ENCODE measurements at places on chromosomes 3 and 15.

GRCh38 chr3:89114841-89115223, 7.4 kb downstream of the EPHA3 start:
- DNase-seq = no peak

GRCh38 chr3:42731476-42732195, 29.0 kb upstream of the HHATL start:
- no peak for DNase-seq

DNA sequence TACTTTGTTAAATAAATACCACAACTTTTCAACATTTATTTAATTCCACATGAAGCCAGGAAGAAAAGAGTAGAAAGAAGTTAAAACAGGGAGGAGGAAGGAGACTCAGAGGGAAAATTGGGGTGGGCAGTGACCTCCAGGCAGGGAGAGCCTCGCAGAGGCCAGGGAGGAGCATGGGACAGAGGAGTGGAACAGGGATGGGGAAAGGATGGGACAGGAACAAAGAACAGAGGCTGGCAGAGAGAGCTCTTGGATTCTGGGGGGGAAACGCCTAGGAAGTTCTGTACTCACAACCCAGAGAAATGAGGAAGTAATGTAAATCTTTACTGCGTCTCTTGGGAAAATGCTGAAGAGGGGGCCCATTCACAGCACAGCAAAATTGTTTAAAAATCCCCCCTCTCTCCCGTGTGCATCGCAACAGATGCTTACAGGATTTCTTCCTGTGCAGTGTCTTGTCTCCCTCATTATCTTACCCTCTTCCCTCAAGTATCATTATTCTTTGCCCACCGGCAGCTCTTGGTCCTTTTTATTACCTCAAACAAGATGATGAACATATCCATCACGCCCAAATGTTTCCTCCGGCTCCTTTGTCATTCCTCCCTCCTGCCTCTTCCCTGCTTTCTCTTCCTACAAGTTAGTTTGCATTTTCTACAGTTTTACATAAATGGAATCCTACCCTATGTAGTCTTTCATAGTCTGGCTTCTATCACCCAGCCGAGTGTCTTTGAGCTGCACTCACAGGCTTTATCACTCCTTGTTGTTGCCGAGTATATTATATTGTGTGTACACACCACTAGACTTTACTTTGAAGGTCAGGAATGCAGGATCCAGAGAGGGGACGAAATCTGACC, 65.5 kb downstream of the ARHGAP31 start:
- no peak for DNase-seq

DNA sequence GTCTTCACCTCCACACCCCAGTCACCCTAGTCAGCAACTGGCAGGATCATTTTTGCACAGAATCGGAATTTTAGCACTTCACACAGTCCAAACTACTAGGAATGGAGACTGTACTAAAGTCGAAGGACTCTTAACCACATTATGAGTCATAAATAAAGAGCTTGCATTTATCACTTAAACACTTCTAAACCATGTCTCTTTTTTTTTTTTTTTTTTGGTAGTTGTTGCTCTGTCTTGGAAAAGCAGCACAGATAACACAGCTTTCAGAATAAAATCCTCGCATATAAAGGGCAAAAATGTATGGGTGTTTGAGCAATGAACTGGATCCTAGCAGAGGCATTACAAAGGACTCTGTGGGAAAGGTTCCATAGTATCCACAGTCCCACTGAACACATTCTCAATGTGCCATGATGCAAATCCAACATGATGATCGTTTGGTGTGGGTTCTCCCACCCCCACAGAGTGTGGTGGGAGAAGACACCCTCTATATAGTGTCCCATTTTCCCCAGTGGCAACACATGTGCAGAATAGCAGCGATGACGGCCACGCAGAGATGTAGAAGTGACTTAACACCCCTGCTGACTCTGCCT, 47.1 kb downstream of the FOXP1 start:
- DNase-seq = no peak

- no peak for DNase-seq
These were observed 422.6 kb downstream of the MECOM start for GRCh38 chr3:169240786-169241486.

DNA sequence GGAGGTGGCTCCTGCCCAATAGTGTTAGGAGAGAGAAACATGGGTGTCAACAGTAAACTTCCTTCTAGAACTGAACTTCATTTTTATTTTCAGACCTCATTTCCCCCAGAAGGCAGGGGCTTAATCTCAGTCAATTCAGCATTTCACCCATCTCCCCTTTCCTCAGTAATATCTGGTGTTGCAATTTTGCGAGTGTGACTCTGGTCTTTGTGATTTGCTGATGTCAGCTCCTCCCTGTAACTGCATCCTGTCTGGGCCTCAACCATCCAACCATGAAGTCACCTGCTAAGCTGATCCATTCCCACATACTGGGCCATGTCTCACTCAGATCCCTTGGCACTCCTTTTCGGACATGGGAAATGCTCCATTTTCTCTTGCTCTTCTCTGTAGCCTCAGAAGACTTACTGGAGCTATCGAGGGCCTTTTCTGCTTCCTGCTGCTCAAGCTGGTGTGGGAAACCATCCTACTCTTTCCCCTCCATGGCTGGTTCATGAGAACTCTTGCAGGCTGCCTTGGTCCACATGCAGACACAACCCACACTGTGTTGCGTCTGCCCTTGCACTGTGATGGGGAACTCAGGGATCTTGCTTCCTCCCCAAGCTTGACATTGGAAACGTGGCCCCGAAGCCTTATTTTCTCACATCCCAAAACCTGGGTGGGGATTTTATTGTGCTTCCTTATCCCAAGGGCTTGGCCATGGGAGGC, 24.6 kb downstream of the CCR4 start:
- no peak for DNase-seq

- DNase-seq = peak; percentile 45
These were observed 587 bp upstream of the TNK2 start for GRCh38 chr3:195908694-195909581.

DNA sequence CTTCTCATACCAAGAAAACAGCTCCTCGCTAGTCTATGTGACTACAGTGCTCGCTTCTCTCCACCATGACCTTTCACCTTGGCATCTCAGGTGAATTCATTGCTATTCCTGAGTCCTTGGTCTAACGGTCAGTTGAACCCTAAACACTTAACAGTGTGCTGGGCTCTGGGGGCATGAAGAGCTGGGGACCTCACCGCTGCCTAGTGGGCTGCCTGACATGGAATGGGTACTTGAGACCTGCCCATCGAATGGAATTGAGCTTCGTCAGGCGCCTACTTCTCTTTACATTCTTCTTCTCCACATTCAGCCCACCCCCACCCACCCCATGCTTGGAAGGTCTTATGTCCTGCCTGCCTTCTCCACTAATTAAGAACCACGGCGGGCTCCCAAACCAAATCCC, 22.1 kb downstream of the BOC start:
- no peak for DNase-seq

DNA sequence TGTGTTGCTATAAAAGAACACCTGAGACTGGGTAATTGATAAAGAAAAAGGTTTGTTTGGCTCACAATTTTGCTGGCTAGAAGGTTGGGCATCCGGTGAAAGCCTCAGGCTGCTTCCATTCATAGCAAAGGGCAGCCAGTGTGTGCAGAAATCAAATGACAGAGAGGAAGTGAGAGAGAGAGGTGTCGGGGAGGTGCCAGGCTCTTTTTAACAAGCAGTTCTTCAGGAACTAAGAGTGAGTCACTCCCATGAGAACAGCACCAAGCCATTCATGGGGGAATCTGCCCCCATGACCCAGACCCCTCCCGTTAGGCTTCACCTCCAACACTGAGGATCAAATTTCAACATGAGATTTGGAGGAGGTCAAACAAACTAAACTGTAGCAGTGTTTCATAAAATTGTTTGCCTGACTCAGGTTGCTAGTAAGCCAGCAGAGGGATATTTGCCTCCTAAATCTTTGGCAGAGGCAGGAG, 4.5 kb upstream of the PARP15 start:
- peak; percentile 9 for DNase-seq

DNA sequence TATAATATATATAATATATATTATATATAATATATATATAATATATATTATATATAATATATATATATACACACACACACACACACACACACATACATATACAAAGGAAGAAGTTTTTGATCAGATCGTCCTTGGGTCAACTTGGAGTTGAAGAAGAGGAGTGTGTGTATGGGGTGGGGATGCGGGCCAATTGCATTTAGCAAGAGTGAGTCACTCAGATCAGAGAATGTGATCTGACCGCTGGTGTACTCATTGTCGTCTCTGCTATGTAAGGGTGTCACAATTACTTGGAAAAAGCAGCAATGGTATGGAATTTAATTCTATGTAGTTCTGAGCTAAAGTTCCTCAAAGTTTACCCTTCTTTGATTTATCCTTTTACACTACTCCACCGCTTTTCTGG, 4.6 kb upstream of the VGLL3 start:
- DNase-seq = no peak

GRCh38 chr3:180421221-180421620, 180.7 kb upstream of the TTC14 start:
- no peak for DNase-seq

GRCh38 chr3:108060331-108060730, 30.5 kb downstream of the CD47 start:
- DNase-seq = no peak

- no peak for DNase-seq
These were observed 181.5 kb upstream of the ICE2 start for GRCh38 chr15:60660290-60661051.

DNA sequence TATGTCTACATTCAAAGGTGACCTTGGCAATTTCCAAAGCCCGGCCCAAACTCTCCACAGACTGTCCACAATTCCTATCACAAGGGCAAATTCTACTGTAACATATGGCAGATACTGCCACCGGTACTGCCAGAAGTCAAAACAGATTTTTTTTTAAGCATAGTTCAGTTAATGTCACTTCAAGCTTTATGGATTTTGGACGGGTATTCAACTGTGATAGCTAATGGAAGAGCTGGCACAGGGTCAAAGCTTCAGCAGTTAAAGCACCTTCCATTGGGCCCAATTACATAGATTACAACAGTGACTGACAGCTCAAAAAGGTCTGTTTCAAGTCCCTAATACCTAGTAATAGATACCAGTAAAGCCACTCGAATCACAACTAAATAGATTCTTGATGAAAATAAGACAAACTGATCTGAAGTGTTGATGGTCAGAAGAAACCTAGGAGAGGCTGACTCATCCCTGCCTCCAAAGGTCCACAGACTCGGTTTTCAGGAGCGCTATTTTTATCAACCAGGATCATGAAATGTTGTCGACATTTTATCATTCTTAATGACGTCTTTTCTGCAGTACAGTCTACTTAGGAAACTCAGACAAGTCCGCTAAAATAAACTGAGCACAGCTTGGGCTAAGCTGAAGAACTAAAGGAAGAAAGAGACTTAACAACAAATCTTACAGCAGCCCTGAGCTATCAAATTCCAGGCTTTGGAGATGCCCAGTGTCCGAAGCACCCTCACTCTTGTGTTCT, 38.7 kb downstream of the ANXA2 start:
- DNase-seq = no peak

DNA sequence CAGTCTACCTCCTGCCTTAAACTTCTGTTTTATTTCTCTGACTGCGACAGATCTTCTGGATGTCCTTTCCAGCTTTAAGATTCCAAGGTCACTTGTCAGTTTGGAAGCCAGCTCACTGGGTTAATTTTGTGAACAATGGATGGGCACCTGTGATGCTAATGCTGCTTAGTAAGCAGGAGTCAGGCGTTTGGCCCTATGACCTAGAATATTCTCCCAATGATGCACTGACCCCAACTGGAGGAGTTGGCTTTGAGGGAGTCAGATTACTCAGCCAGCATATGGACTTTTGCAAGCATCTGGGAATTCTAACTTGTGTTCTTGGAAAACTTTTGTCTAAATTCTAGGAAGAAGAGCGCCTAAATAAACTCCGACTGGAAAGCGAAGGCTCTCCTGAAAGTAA, 28.1 kb downstream of the HACD3 start:
- no peak for DNase-seq

DNA sequence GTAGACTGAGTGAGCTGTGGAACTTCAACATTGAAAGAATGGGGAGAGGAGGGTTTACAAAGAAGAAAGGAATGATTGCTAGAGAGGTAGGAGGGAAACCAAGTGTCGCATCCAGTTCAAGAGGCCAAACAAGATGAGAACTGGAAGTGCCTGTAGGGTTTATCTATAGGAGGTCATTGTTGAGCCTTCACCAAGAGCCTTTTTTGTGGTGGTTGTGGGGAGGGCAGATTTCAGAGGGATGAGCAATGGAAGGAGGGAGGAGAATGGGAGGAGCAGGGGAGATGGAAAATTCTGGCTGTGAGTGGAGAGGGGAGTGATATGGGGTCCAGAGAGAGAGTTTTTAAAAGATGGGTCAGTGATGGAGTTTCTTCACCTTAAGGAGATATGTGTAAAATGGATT, 8.5 kb downstream of the PDIA5 start:
- no peak for DNase-seq
